ENCODE measurements at places on chromosomes 5 and 9.

DNA sequence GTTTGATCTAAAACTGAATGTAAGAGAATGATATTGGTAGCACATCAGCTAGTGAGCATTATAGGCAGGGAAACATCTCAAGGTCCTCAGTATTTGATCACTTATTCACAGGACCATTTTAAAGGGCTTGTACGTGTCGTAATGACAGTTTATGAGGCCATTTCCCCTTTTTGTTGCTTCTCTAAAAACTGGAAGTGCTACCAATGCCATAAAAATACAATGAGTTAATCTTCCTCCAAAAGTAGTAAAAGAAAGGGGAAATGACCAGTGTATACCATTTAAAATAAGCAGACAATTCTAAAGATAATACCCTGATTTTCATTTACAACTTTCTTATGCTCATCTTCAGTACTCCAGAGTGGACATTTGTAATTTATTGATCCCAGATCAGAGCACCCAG, 285.8 kb upstream of the PCSK5 start:
- H3K4me3 ChIP-seq = no peak overlapping the region
- no peak overlapping the region for H3K27ac ChIP-seq
- H3K27me3 ChIP-seq = no peaks in the 10 kb centered on the region
- H3K36me3 ChIP-seq = no peaks in the 10 kb centered on the region
- no peak for DNase-seq

GRCh38 chr5:35316611-35317274, 86.5 kb upstream of the PRLR start:
- H3K4me1 ChIP-seq = no peaks in the 10 kb centered on the region
- H3K4me3 ChIP-seq = no peak overlapping the region
- no peak overlapping the region for H3K27ac ChIP-seq

- no peak overlapping the region for H3K27ac ChIP-seq
- H3K4me1 ChIP-seq = no peaks in the 10 kb centered on the region
- no peak for DNase-seq
- no peak overlapping the region for H3K4me3 ChIP-seq
These were observed 1232.0 kb upstream of the CDH18 start for GRCh38 chr5:21219966-21220365.

GRCh38 chr5:55821731-55822512, 29.2 kb upstream of the IL31RA start:
- H3K27ac ChIP-seq = no peak overlapping the region
- peaks cover 4% of the 10 kb centered on the region for H3K4me1 ChIP-seq
- H3K36me3 ChIP-seq = no peaks in the 10 kb centered on the region
- no peak for DNase-seq

- no peak overlapping the region for H3K4me3 ChIP-seq
- no peak for DNase-seq
- H3K27me3 ChIP-seq = no peaks in the 10 kb centered on the region
- H3K36me3 ChIP-seq = no peaks in the 10 kb centered on the region
- H3K4me1 ChIP-seq = no peaks in the 10 kb centered on the region
These were observed 59.9 kb downstream of the ABLIM3 start for GRCh38 chr5:149201121-149201637.

GRCh38 chr9:127209948-127210640, 54.5 kb upstream of the GARNL3 start:
- no peak for DNase-seq
- no peak overlapping the region for H3K27ac ChIP-seq
- H3K4me1 ChIP-seq = no peaks in the 10 kb centered on the region
- H3K27me3 ChIP-seq = no peaks in the 10 kb centered on the region
- H3K4me3 ChIP-seq = no peak overlapping the region

- H3K27ac ChIP-seq = no peak overlapping the region
- H3K27me3 ChIP-seq = no peaks in the 10 kb centered on the region
- H3K4me1 ChIP-seq = no peaks in the 10 kb centered on the region
- no peak for DNase-seq
- H3K4me3 ChIP-seq = no peak overlapping the region
- H3K36me3 ChIP-seq = no peaks in the 10 kb centered on the region
These were observed 1577.3 kb upstream of the C9orf72 start for GRCh38 chr9:29150606-29151005.

GRCh38 chr9:116646661-116647514, 40.2 kb upstream of the TRIM32 start:
- H3K27ac ChIP-seq = no peak overlapping the region
- H3K36me3 ChIP-seq = no peaks in the 10 kb centered on the region
- no peaks in the 10 kb centered on the region for H3K4me1 ChIP-seq
- H3K4me3 ChIP-seq = no peak overlapping the region
- no peak for DNase-seq
- no peaks in the 10 kb centered on the region for H3K27me3 ChIP-seq

GRCh38 chr5:163089230-163089629, 348.2 kb upstream of the CCNG1 start:
- H3K27ac ChIP-seq = no peak overlapping the region
- no peak for DNase-seq
- H3K27me3 ChIP-seq = no peaks in the 10 kb centered on the region
- H3K4me1 ChIP-seq = no peaks in the 10 kb centered on the region
- no peaks in the 10 kb centered on the region for H3K36me3 ChIP-seq
- H3K4me3 ChIP-seq = no peak overlapping the region

DNA sequence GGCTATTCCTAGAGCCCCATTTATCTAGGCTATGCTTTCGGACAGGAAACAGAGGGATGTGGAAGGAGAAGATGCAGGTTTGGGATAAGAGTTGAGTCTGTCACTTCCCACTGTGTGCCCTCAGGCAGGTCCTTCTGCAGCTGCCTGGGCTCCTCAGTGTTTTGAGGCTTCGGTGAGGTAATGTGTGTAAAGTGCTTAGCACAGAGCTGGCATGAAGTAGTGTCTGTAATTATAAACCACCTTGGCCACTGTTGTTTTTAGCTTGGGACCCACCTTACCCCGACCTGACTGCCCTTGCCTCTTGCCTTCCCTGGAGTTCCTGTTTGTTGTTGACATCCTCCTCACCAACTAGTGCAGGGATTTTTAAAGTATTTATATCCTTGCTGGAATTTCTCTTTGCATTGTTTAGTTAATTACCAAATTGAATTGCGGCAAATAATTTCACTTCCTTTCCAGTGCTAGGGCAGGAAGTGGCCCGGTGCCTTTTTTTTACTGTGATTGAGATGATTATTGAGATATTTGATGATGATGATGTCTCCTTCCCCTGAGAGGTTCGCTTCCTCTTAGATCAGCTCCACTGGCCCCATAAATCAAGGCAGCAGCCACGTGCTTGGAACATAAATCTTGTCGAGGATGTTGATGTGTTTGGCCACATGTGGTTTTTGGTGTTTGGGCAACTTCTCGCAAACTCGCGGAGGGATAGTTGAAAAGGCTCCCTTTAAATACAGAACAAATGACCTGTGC, 38.3 kb upstream of the DAB2IP start:
- H3K27ac ChIP-seq = no peak overlapping the region
- H3K36me3 ChIP-seq = no peaks in the 10 kb centered on the region
- no peak overlapping the region for H3K4me3 ChIP-seq
- DNase-seq = no peak

DNA sequence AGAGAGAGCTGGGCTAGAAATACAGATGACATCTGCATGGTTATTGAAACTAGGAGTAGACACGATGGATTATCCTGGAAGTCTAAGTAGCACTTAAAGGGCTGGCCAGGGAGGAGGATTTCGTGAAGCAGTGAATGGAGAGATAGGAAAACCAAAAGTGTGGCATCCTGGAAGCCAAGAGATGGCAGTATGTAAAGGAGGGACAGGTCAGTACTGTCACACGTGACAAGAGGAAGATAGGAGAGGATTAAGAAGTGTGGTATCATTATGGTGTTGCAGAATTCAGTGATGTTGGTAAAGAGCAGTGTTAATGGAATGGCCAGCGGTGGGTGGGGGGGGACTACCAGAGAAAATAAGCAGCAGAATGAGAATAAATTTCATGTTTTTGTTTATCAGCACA, 11.7 kb downstream of the RAD23B start:
- H3K4me1 ChIP-seq = peaks cover 19% of the 10 kb centered on the region
- DNase-seq = no peak
- no peak overlapping the region for H3K4me3 ChIP-seq
- no peak overlapping the region for H3K27ac ChIP-seq
- no peaks in the 10 kb centered on the region for H3K27me3 ChIP-seq

- DNase-seq = no peak
- no peak overlapping the region for H3K27ac ChIP-seq
- no peaks in the 10 kb centered on the region for H3K4me1 ChIP-seq
- no peaks in the 10 kb centered on the region for H3K36me3 ChIP-seq
- no peak overlapping the region for H3K4me3 ChIP-seq
These were observed 361.1 kb upstream of the IRX1 start for GRCh38 chr5:3234566-3234965.

DNA sequence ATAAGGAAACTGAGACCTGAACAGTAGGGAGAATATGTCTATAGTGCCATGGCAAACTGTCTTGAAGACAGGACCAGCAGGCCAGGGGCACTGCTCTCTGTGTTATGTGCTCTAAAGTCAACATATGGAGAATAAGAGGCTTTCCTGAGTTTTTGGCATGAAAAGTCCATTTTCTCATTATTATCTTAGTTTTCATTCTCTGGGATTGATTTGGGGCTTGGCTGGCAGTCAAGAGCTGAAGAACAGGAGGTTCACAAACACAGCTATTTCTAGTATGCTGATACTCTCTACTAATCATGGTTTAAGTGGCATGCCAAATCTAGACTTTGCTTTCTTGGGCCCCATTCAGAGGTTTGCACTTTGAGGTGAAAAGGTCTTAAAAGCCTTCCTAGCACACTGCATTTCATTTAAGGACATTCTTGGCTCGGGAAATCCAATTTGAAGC, 404.4 kb downstream of the ZNF608 start:
- H3K4me3 ChIP-seq = no peak overlapping the region
- no peak overlapping the region for H3K27ac ChIP-seq
- H3K4me1 ChIP-seq = no peaks in the 10 kb centered on the region
- no peak for DNase-seq
- no peaks in the 10 kb centered on the region for H3K36me3 ChIP-seq

DNA sequence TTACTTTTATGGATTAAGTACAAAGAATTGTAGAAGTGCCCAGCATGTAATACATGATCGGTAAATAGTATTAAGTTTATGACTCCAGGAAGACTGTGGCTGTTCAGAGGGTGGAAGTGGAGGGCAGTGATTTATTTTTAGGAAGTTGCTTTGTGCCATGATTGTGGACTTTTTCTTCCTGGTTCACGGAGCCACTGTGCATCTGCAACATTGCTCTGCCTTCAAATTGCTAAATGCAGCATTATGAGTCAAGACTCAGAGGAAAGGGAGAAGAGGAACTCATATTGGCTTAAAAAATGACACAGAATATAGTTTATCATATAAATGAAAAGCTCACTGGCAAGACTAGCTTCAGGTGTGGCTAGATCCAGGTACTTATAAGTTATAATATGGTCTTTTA, 301.5 kb downstream of the KCTD16 start:
- no peak overlapping the region for H3K4me3 ChIP-seq
- no peaks in the 10 kb centered on the region for H3K27me3 ChIP-seq
- H3K36me3 ChIP-seq = no peaks in the 10 kb centered on the region
- H3K4me1 ChIP-seq = no peaks in the 10 kb centered on the region
- no peak for DNase-seq

GRCh38 chr5:39501397-39501796, 76.6 kb upstream of the DAB2 start:
- H3K4me3 ChIP-seq = no peak overlapping the region
- no peaks in the 10 kb centered on the region for H3K36me3 ChIP-seq
- H3K4me1 ChIP-seq = no peaks in the 10 kb centered on the region
- H3K27ac ChIP-seq = no peak overlapping the region

DNA sequence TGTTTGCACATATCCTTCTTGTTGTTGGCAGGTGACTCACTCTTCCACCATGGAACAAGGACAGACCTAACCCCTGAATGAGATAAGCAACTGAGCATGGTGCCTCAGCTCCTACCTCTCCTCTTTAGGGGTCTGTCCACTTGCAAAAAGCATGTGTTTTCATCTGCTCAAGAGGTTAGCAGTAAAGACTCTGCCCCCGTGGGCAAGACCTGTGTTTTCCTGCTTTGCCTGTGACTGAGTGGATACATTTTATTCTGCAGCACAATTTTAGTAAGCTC, 111.0 kb upstream of the LIFR start:
- no peak overlapping the region for H3K27ac ChIP-seq
- H3K27me3 ChIP-seq = no peaks in the 10 kb centered on the region
- no peak overlapping the region for H3K4me3 ChIP-seq
- no peaks in the 10 kb centered on the region for H3K36me3 ChIP-seq

GRCh38 chr9:98248737-98249474, 6.5 kb downstream of the TBC1D2 start:
- peaks cover 11% of the 10 kb centered on the region for H3K4me1 ChIP-seq
- no peak for DNase-seq
- no peak overlapping the region for H3K4me3 ChIP-seq
- H3K27me3 ChIP-seq = no peaks in the 10 kb centered on the region
- no peak overlapping the region for H3K27ac ChIP-seq

- no peak overlapping the region for H3K4me3 ChIP-seq
- no peak overlapping the region for H3K27ac ChIP-seq
- H3K27me3 ChIP-seq = no peaks in the 10 kb centered on the region
- H3K4me1 ChIP-seq = no peaks in the 10 kb centered on the region
These were observed 157.5 kb upstream of the TARS1 start for GRCh38 chr5:33283243-33283642.

DNA sequence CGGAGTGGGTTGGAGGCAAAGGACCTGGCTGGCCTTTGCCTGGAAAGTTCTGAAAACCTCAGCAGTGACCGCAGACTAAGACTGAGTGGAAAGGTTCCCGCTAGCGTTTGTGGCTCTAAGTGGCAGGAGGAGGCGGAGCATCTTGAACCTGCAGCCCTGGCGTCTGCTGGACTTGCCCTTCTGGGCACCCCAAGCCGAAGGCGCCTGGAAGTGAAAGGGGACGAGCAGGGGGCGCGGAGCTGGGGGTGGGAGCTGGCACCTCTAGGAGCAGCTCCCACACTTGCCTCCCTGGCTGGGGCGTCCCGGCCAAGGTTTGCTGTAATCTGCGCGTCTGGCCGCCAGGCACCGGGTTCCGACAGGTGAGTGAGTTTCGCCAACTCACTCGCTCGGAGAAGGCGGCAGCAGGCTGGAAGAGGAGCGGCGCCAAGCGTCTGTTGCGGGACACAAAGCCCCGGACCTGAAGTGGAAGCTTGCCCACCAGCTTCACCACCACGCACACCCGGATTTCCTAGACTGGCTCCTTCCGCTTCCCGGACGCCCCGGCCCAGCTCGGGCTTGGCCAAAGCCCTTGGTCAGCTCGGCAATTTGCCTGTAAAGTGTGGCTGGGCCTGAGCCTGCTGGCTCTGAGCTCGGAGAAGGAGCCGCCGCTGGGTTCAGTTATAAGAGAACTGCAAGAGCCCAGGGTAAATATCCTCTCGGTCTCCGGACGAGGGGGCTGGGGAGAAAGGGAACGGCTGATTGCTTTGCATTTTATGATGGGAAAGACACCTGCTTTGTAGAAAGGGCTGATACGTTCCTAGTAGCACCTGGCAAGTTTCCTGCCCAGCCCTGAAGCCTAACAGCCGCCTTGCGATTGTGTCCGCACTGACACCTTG, at the start of gene GNA14:
TSS of gene GNA14 (minus strand) at position 89 of the 875 bp plus-strand sequence. CDS start 529 bp downstream, outside the sequence.
- peaks cover 20% of the 10 kb centered on the region for H3K27me3 ChIP-seq
- no peaks in the 10 kb centered on the region for H3K36me3 ChIP-seq
- H3K4me1 ChIP-seq = peaks cover 10% of the 10 kb centered on the region
- H3K27ac ChIP-seq = no peak within 1 kb of the TSS
- peak within 1 kb of the TSS; percentile 29 for H3K4me3 ChIP-seq

DNA sequence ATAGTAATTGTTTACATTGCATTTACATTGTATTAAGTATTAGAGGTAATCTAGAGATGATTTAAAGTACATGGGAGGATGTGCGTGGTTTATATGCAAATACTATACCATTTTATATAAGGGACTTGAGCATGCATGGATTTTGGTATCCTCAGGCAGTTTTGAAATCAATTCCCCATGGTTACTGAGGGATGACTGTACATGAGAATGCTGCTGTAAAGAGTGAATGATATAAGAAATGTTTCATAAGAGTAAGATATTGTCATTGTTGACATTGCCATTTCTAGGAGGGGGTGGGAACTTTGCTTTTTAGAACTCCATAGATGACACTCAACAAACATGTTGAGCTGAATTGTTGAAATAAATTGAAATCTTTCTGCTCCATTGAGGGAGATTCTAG, 185.0 kb downstream of the SEMA6A start:
- no peaks in the 10 kb centered on the region for H3K36me3 ChIP-seq
- no peak for DNase-seq
- no peak overlapping the region for H3K27ac ChIP-seq
